Retinal pigment epithelial cell (primary cell): ENCODE measurements at places on chromosomes 1 and 21.

DNA sequence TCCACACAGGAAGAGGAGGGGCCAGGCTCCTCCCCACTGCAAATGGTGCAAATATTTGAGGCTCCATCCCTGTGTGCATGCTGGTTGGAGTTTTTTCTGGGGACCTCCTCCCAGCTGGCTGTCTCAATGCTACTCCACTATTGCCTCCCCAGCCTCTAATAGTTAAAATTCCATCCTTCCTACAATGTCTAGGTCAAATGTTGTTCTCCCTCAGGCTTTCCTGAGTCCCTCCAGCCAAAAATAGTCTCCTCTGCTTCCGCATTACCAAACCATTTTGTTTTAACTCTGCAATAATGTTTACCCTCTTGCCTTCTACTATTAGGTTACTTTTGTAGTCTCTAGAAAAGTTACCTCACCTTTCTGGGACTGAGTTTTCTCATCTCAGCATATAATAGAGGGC is 29.6 kb upstream of the FMO1 start:
- no peak for DNase-seq

DNA sequence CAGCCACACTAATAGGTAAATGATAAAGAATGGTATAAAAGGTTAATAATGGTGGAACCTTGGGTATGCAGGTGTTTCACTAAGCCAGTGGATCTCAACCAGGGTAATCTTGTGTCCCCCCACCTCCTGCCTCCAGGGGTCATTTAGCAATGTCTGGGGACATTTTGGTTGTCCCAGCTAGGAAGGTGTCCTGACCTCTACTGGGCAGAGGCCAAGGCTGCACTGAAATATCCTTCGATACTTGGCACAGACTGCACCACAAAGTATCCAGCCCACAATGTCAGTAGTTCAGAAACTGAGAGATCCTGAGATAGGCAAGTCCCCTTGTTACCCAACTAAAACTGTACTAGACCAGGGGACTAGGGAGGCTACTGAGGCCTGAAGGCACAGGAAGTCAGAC is 113.6 kb upstream of the TIAM1 start:
- no peak for DNase-seq

DNA sequence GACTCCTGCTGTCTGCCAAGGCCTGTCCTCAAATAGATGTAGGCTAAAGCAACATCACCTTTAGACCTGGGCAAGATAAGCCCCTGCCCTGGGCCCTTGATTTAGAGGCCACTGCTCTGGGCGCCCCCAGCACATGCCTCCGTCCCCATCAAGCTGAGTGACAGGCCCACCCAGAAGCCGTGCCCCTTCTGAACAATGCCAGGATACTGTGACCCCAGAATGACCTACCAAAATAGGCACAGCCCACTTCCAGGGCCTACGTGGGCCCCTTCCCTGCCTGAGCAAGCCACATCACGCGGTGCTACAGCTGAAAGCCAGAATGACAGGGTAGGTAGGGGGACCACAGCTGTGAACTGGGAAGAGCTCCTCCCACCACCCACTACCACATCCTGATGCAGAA is 24.7 kb upstream of the BECN2 start:
- no peak for DNase-seq

DNA sequence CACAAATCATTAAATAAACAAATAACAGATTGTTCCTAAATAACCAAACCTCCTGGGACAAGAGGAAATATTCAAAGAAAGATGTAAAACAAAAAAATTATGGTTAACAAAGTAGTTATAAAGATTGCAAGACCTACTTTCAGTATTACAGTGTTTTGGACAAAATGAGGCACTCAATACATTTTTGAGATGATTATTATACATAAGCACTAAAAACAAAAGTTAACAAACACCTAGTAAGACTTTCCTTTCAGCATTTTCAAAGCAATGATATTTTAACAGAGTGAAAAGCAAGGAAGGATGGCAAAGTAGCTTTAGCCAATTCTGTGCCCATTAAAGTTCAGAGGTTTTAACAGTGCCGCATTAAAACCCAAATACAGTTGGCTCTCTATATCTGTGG is 17.2 kb downstream of the OMA1 start:
- no peak for DNase-seq

DNA sequence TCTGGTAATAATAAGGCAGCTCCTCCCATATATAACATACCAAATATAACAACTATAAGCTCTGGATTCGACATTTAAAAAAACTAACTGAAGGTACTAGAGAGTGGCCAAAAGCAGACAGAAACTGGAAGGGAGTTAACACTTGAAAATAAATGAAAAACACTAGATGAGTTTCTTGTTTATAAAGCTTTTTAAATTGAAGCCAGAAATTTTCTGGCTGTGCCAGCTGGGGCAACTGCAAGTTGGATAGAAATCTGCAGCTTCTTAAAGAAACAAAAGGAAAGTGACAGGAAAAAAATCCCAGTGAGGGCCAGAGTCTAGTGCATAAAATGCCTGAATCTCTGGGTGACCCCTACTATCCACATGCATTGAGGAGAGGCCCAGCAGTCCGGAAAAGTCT is 432.7 kb downstream of the SMYD3 start:
- no peak for DNase-seq

- no peak for DNase-seq
Observed at GRCh38 chr1:94060720-94061119, 60.2 kb downstream of the ABCA4 start.

- no peak for DNase-seq
Observed at GRCh38 chr1:187244623-187245022, 415.9 kb downstream of the PLA2G4A start.

DNA sequence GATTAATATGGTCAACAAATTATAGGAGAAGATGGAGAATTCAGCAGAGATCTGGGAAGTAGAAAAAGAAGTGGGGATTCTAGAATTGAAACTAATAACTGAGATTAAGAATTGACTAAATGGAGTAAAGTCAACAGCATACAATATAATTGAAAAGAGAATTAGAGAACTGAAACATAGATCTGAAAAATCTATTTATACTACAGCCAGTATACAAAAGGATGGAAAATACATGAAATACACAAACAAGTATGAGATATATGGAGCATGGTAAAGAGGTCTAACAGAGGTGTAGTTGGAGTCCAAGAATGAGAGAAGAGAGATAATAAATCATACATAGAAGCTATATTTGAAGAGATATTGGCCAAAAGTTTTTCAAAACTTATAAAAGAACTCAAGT is 235.2 kb downstream of the FGGY start:
- DNase-seq, result no peak

- DNase-seq, result no peak
Observed at GRCh38 chr21:14706712-14707510, 160.8 kb upstream of the SAMSN1 start.
